ENCODE measurements at places on chromosomes 2 and 18. TPM values are rescaled to one million over a fixed set of nuclear protein-coding genes. Genes with fewer than 3 reads are reported as not detected.

AMER3 gene
- not detected for total RNA-seq

TEKT4 gene
- not detected for total RNA-seq

KCNIP3 gene
- not detected for total RNA-seq

CRYGD gene
- total RNA-seq, result not detected

RAPGEF4 gene
- 0.85 TPM for total RNA-seq

ICA1L gene
- total RNA-seq, result 7.1 TPM

Data from activated CD8-positive, alpha-beta T cell treated with anti-CD3 and anti-CD28 coated beads for 36 hours (primary cell).